ENCODE measurements at places on chromosomes 16 and 17.

DNA sequence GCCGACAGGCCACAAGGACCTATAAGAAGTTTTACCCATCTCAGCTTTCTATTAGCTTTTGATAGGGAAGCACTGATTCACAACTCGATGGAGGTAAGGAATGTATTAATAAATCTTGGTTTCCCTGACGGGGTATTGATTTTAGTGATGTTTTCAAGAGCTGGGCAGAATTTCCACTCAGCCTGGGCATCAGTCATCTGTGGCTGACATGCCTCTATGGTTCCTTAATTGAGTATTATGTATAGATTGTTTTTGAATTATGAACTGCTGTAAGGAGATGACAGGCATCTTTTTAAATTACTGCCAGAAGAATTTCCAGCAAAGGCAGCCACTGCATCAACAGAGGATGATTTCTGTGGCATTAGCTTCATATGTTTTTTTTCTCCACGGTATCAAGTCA, 128.6 kb downstream of the CPPED1 start:
- no peak for DNase-seq

DNA sequence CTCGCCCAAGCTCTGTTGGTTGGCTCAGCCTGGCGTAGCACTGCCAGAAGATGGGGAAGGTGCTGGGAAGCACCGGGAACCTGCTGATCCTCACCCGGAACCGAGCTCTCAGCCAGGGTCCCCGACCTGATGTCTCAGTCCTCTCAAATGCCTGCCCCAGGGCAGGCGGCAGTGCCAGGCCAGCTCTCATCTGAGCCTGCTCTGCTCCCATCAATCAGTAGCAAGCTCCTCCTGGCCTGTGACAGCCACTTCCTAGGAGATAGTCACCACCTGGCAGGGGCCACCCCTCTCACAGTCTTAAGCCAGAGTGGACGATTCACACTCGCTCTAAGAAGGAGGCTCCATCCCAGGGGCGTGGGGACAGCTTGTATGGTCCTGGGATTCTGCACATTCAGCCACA, 62.0 kb downstream of the ENGASE start:
- DNase-seq: no peak

DNA sequence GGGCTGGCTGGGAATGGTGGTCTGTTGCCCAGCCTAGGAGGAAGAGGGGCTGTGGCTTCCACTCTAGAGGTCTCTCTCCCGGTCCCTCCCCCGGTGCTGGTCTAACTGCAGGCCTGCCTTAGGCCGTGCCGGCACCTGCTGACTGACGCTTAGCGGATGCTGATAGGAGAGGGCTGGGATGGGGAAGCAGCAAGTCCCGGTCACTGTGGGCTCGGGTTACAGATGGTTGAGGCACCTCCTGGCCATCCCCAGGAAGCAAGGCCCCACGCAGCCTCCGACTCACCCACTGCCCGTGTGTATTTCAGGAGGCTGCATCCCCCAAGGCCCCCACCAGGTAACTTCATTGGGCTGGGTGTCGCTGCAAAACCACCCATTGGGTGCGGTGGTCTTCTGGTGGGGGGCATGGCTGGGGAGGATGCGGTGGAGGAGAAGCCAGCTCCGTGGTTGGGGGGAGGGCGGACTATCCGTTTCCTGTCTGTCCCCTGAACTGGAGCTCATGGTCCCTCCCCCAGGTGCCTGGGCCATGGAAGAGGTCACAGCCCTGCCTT, 278.9 kb downstream of the SEC14L1 start:
- no peak for DNase-seq

GRCh38 chr17:2172077-2172851, 117.4 kb downstream of the HIC1 start:
- DNase-seq: no peak

- no peak for DNase-seq
Measured at GRCh38 chr17:74211912-74212208, 1.5 kb upstream of the TTYH2 start.

- no peak for DNase-seq
Measured at GRCh38 chr17:68719431-68719830, 118.3 kb upstream of the FAM20A start.

- DNase-seq: no peak
Measured at GRCh38 chr16:5216441-5217080, 119.0 kb upstream of the EEF2KMT start.

DNA sequence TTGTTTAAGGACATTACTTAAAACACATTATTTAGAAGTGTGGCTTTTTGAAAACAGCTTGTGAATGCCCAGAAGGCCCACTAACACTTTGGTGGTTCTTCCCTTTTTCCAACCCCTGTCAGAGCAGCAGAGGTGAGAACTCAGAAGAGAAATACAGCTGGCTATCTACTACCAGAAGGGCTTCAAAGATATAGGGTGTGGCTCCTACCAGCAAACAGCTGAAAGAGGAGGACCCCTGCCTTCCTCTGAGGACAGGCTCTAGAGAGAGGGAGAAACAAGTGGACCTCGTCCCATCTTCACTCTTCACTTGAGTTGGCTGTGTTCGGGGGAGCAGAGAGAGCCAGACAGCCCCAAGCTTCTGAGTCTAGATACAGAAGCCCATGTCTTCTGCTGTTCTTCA, 6.9 kb upstream of the RAPGEFL1 start:
- DNase-seq: no peak

GRCh38 chr17:81386141-81386645, 9.1 kb upstream of the BAHCC1 start:
- DNase-seq: no peak

GRCh38 chr16:60586493-60586892, 1449.7 kb downstream of the CDH8 start:
- no peak for DNase-seq

- no peak for DNase-seq
Measured at GRCh38 chr16:13110124-13110796, 208.9 kb downstream of the SHISA9 start.

DNA sequence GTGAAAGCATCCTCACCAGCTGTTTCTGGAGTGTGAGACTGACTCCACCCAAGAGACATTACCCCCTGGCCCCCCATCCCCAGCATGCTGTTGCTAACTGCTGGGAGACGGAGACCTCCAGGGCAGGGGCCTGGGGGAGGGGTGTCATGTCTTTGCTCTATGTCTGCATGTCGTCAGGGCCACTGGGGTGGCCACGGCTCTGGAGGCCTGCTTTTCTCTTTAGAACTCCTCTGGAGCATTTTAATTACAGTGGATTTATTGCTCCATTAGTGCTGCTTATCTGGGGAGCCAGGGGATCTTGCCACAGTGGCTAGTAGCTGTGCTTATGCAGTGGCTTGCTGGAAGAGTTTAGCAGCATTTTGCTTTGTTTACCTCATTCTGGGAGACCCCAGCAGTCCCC, 32.3 kb downstream of the CLEC16A start:
- DNase-seq: no peak

DNA sequence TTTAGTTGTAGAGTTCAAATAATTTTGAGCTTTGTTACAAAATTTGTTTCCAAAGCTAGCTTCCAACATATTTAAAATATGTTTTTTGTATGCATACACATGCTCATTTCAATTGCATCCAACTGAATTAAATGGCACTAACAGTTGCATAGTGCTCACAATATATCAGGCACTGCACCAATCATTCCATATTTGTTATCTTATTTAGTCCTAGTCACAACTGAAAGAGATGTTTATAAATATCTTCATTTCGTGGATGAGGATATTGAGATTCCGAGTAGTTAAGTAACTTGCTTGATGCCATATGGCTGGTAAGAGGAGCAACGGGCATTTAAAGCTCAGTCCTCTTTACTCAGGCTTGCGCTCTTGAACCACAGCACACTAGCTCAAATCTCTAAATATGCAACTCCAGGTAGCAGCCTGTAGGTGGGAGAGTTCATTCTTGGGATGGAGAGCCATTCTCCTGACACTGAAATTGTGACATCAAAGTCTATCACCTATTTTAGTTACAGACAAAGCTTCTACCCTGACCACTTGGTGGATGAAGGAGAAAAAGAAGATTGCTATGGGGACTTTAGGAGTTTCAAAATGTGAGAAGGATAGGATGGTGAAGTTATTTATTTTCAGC, 118.0 kb upstream of the CA10 start:
- DNase-seq: no peak

DNA sequence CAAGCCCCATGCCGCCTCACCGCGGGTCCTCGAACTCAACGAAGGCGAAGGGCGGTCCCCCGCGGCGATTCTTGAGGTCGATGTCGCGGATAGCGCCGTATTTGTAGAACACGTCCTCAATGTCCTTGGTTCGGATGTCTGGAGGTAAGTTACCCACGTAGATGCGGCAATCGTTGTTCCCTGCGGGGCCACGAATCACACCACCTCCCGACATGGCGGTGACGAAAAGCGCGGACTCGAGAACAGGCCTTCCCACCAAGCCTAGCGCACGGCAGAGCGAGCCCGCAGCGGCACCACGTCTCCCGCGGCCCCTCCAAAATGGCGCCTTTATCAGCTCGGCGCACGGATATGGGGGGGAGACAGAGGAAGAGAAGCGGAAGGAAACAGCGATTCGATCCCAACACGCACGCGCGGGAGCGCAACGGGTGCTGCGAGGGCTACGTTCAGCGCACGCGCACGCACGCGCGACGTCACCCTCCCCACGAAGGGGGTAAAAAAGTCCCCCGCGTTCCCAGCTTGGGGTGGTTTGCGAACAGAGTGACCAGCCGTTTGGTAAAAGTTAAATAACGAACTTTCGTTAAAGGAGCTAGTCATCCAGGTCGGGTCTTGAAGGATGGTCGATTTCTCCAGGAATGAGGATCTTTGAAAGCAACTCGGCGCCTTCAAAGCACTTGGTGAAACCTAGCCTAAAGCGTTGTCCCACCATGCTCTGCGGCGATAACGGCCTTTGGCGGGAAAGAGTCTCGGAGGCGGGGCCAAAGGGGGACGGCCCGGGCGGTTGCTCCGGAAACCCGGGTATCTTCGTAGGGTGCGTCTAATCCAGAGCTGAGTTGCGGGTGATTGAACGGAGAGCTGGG, at the start of gene SRSF1:
SRSF1 (minus strand) TSS at position 323 of the 857 bp plus-strand sequence; CDS start at position 214, 109 bp downstream.
- peak; percentile 98 for DNase-seq

GRCh38 chr17:38730526-38731379, 612 bp downstream of the CISD3 start:
- peak; percentile 28 for DNase-seq

- DNase-seq: peak; percentile 8
Measured at GRCh38 chr17:73091770-73092522, 542 bp downstream of the SLC39A11 start.

- DNase-seq: no peak
Measured at GRCh38 chr16:67731071-67731752, 12.1 kb upstream of the GFOD2 start.

GRCh38 chr16:53078765-53079485, 24.1 kb downstream of the CHD9 start:
- DNase-seq: no peak

DNA sequence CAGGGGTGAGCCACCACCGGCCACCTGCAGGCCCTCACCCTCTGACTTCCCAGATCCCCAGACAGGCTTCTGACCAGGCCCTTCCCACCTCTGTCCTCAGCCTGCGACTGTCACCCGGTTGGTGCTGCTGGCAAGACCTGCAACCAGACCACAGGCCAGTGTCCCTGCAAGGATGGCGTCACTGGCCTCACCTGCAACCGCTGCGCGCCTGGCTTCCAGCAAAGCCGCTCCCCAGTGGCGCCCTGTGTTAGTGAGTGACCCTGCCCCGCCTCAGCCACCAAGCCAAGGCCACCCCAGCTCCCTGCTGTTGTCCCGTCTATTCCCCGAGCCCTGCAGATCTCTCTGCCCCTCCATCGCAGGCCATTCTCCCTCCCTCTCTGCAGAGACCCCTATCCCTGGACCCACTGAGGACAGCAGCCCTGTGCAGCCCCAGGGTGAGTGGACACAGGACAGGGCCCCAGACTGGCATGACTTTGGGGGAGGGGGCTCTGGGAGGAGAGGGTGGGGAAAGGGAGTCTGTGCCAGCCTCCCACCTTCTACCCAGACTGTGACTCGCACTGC, 1.9 kb downstream of the NTN3 start:
- no peak for DNase-seq

- DNase-seq: no peak
Measured at GRCh38 chr17:76081295-76082210, 2.6 kb downstream of the ZACN start.

- DNase-seq: no peak
Measured at GRCh38 chr17:36980280-36980761, 31.6 kb downstream of the AATF start.

All from NCI-H526 treated with DMSO at 0.1 percent for 48 hours (cell line).